ENCODE measurements at places on chromosomes 4 and X. TPM values are rescaled to one million over a fixed set of nuclear protein-coding genes. Genes with fewer than 3 reads are reported as not detected.

GRCh38 chr4:187934766-187935165 is 60.8 kb upstream of the ZFP42 start:
- DNase-seq: no peak

- DNase-seq: no peak
Measured at GRCh38 chr4:94202769-94203168, 4.9 kb upstream of the SMARCAD1 start.

DNA sequence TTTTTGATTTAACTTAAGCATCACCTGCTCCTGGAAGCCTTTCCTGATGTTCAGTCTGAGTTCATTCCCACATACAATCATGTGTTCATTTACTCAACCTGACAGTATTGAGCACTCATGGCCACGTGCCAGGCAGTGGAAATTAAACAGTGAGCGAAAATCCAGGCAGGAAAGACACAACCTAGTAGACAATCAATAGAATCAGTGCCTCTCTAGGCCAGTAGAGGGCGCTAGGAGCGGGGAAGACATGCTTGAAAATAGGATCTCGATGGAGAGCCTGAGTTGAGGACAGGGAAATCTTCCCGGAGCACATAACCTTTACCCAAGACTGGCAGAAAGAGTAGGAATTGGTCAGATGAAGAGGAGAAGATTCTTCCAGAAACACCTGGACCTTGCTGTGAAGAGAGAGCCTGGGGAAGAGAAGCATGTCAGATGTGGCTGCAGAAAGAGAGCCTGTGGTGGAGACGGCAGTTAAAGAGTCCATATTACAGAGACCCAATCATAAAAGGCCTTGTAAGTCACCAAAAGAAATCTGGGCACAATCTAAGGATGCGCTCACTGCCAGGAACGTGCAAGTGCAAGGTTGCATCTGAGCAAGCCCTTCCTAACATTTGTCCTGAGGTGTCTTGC is 103.5 kb downstream of the LDB2 start:
- no peak for DNase-seq

- no peak for DNase-seq
Measured at GRCh38 chr4:142416121-142416520, 430.0 kb downstream of the INPP4B start.

- no peak for DNase-seq
Measured at GRCh38 chr4:134345244-134345643, 143.7 kb upstream of the PABPC4L start.

DNA sequence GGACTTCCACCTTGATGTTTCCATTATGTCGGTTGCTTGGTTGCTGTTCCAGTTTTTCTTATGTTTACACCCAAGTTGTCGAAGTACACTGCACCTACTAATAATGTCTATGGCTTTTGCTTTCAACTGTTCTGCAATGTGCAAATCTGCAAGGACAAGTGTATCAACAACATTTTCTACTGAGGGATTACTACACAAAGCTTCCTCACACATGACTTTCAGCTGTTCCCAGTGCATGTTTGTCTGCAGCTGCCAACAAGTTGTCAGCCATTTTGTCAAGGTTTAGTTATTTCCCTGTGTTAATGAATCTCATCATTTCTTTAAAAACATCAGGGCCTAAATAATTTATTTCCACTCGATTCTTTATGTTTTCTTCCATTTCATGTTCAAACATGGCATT is 45.4 kb upstream of the UGT2A3 start:
- no peak for DNase-seq

ETNPPL gene
- not detected for polyA plus RNA-seq

SNX12 gene
- polyA plus RNA-seq: 4.5 TPM
